Thyroid gland (tissue), 4 donors: ENCODE measurements at places on chromosomes 1 and 21. TPM values are rescaled to one million over a fixed set of nuclear protein-coding genes. Genes with fewer than 3 reads are reported as not detected.

GRCh38 chr1:237054313-237054712 lies 12.3 kb downstream of the RYR2 start:
- DNase-seq: no peak

DNA sequence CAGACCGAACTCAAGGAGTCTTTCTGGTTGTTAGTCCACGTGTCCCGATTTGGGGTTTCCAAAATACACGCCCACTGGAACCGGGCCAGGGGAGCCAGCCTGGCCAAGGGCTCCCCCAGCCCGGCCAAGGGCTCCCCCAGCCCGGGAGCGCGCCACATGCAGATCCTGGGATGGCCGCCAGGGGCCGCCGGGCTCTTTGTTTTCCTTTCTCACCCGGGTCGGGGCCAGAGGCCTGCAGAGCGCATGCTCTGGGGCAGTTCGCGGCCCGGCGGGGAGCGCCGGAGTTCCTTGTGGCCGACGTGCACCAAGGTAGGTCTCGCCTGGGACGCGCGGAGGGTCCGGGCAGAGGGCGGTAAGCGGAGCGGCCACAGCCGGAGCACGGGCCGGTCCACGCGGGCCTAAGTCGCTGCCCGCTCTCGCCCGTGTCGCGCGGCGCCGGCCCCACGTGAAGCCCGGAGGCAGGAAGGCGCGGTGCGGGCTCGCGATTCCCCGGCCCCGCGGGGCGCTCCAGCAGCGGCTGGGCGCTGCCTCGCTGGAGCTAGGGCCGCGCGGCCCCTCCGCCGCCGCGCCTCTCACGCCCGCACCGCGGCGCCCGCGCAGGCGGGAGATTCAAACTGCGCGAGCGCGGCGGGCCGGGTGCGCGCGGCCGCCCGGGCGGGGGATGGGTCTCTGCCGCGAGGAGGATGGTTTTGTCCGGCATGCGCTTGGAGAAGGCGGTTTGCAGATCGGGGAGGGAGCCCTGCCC lies 12.3 kb downstream of the RCC1 start:
- peak; percentile 93 for DNase-seq

The LORICRIN gene
- total RNA-seq: not detected

The S100A3 gene
- not detected for total RNA-seq

DNA sequence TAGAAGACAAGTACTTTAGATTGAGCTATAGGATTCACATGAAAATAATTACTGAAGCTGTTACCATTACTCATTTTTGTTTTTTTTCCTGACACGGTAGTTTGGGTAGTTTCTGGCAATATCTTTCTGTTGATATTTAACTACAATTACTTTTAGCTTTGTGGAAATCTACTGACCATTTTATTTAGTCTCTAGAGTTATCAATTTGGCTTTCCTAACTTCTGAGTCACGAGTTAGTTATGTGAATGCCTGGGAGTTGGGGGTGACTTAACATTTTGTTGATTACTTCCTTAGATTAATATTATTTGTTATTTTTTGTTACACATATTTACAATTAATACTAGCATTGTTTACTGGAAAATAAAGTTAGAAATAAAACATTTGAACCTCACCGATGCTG lies 160.6 kb downstream of the HMCN1 start:
- DNase-seq: no peak

The ITLN2 gene
- total RNA-seq: not detected

DNA sequence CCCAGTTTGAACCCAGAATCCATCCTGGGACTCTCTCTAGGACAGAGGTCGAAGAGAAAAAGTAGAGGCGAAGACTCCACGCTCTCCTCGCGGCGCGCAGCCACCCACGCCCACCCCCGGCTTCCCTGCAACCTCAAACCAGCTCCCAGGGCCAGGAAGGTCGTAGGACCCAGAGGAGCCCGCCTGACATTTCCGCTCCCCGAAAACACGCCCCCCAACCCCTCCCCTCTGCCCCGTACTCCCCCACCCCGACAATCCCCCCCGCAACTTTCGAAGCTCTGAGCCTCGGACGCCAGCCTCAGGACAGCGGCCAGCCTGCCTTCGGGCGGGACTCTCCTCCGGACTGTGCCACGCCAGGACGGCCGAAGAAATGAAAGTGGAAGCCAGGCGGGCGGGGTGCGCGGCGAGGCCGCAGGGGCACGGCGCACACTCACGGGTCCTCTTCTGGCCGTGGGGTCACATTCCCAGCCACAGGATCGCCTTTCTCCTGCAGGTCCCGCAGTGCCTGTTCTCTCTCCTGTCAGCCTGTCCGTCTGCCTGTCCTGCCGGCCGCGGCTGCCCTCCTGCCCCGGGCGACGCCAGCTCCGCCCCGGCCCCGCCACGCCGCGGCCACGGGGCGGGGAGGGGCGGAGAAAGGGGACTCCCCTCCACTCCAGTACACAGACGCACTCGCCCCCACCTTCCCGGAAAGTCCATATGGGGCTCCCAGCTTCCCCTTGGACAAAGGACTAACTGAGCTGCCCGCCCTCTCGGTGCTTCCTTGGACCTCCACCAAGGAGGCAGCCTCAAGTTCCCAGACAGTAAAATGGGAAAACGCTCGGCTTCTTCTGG lies at the start of gene MOB3C:
TSS of gene MOB3C (minus strand) at position 535 of the 831 bp plus-strand sequence. CDS start 3,490 bp downstream, outside the sequence.
- peak; percentile 73 for DNase-seq

GRCh38 chr1:10696977-10697376 lies 99.5 kb downstream of the CASZ1 start:
- DNase-seq: no peak

The GJA9 gene
- not detected for total RNA-seq

DNA sequence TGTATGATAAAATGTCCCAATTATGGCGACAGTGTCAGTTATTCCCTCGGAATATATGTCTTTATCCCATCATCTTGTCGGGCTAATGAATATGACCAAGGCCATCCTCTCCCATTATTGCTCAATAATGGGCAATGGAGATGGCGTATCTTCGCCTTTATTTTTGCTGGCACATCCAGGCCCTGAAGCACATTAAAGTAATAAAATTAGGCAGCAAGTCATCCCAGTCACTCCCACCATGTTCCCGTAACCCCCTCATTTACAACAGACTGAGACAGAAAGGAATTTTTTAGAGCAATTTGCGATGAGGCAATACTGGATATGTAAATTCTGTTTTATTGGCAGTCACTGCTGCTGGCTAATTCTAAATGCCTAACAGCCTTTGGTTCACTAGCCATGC lies 35.3 kb downstream of the CLIC6 start:
- DNase-seq: no peak

The TMEM82 gene
- total RNA-seq: not detected

DNA sequence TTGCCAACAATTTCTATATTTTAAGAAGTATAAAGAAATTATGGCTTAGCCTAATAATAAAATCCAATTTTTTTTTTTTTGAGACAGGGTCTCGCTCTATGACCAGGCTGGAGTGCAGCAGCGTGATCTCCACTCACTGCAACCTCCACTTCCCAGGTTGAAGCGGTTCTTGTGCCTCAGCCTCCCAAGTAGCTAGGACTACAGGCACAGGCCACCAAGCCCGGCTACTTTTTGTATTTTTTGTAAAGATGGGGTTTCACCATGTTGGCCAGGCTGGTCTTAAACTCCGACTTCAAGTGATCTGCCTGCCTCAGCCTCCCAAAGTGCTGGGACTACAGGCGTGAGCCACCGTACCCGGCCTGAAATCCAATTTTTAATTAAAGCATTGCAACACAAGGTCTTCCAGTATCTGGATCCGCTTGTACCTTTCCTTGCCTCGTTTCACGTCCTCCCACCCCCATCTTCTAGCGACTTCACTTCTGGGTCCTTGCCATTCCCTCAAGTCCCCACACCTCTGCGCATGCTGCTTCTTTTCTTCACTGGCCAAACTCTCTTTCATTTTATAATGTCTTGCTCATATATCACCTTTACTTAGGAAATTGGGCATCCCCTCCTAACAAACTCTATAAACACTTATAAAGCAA lies 2.3 kb downstream of the FUBP1 start:
- DNase-seq: no peak

The LCK gene
- 3.6 TPM for total RNA-seq

DNA sequence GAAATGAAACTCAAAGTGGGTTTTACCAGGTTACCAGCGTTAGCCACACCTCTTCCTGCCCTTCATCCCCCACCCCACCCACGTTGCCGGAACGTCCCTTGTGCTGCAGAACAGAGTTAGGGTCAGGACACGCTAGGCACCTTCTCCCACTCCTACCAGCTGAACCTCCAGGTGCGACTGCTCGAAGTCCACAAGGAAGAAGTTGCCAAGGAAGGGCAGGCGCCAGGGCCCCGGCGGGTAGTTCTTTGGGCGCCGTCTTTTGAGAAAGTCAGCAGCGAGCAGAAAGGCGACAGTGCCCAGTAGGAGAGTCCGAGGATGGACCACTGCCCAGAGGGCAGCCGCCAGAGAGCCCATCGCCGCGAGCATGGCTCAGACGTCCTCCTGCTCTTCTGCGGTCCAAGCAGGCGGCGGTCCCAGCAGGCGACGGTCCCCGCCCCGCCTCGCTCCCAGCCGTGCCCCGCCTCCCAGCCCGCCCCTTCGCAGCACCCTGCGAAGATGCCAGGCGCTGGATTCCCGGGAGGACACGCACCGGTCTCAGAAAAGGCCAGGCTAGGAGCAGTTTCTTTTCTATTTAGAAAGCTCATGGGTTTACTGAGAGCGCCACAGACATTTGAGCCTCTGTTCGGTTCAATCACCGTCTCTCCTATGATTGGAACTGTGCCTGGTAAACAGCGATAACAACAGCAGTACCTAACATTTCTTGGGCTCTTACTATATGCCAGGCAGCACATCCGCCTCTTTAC lies at the start of gene CYP2J2:
TSS of gene CYP2J2 (minus strand) at position 393 of the 743 bp plus-strand sequence. CDS start at position 366, 27 bp downstream.
- peak; percentile 61 for DNase-seq

- peak; percentile 74 for DNase-seq
Measured at GRCh38 chr1:24142546-24143534, at the start of gene IL22RA1. TSS of gene IL22RA1 (minus strand) at chr1:24143140. CDS start at chr1:24143082, 58 bp downstream.

- DNase-seq: no peak
Measured at GRCh38 chr1:55204997-55205396, 10.2 kb downstream of the USP24 start.

DNA sequence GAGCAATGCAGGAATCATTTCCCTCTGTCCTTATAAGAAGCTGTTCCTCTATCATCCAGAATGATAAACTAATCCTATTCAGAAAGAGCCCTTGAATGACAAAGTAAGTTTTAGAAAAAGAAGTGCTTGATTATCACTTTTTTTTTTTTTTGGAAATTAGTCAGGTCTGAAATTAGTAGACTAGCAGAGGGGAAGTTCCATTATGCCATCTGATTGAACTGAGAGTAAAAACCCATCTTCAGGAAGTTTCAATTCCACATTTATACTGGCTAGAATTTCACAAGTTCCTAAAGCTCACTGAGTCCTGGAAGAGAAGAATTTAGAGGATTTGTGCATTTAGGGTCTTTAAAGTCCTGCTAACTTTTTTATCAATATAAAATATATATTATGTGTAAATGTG lies 128.8 kb upstream of the COA6 start:
- DNase-seq: no peak

- peak; percentile 41 for DNase-seq
Measured at GRCh38 chr21:34073749-34074282, 438 bp downstream of the MRPS6 start.

The SEMA6C gene
- total RNA-seq: 2.5 TPM

The NUP210L gene
- total RNA-seq: not detected

The ZNF593OS gene
- total RNA-seq: not detected

DNA sequence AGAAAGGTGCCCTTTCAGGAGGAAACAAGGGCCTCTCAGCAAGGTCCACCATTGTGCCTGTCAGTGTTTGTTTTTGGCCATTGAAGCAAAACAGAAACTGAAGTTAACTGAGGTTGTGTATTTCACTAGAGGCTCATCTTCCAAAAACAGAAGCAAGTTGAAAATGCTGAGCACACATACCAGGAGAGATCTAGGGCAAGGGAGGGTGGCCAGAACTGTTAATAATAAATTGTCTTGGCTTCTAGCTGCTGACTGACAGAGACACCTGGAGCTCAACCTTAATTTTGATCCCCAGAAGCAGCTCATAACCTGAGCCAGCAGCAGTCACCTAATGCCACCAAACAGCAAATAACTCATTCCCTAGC lies 5.2 kb downstream of the AGMAT start:
- peak; percentile 21 for DNase-seq

DNA sequence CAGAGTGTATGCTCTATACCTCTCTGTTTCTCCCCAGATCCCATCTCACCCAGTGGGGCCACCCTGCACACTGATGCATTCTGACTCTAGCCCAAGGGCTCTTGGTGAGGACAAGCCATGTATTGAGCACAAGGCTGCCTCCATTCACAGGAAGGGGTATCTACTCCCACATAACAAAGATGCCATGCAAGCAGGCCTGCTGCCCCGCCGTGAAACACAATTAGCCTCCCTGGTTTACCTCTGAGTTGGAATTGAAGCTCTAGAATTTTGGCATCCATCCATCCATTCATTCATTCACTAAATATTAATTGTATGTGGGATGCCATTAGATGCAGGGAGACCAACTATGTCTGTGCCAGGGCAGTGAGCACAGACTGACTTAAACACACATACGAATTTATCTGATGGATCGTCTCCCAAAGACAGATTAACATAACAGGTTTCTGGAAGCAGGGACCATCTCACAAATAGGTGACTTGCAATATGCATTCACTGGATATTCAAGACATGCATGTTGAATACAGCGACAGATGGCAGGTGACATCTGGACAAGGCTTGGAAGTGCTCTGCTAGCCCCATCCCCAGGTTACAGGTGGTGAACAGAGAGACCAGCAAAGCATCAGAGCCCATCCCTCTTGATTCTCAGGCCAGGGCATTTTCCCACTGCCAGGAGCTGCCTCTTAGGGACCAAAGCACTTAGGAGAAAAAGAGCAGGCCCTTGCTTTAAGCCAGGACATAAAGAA lies 34.3 kb downstream of the TRABD2B start:
- DNase-seq: no peak

GRCh38 chr1:28269529-28269928 lies 10.2 kb downstream of the SESN2 start:
- DNase-seq: no peak

- peak; percentile 76 for DNase-seq
Measured at GRCh38 chr1:212234431-212235395, 50.5 kb upstream of the PPP2R5A start.

DNA sequence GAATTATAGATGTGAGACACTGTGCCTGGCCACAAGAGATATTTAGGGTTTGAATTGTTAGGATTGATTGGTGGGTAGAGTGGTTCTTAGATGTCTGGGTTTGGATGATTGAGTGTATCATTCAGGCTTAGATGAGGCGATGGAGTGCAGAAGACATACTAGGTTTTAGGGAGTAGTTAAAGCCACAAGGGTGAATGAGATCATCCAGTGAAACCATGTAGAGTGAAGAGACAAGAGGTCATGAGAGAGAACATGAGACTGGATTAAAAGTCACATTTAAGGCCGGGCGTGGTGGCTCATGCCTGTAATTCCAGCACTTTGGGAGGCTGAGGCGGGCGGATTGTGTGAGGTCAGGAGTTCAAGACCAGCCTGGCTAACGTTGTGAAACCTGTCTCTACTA lies 37.2 kb downstream of the ZFYVE9 start:
- no peak for DNase-seq

The LIN9 gene
- total RNA-seq: 3.3 TPM

The INSRR gene
- total RNA-seq: not detected

GRCh38 chr21:27171707-27172106 lies 204.8 kb upstream of the ADAMTS5 start:
- DNase-seq: no peak
